ENCODE measurements at places on chromosomes 11 and 22. TPM values are rescaled to one million over a fixed set of nuclear protein-coding genes. Genes with fewer than 3 reads are reported as not detected.

GRCh38 chr11:78450866-78451265 is 33.2 kb upstream of the GAB2 start:
- DNase-seq = no peak
- no peaks in the 10 kb centered on the region for H3K36me3 ChIP-seq
- no peaks in the 10 kb centered on the region for H3K27me3 ChIP-seq
- H3K4me3 ChIP-seq = no peak overlapping the region
- no peak overlapping the region for H3K27ac ChIP-seq

- H3K27ac ChIP-seq = no peak overlapping the region
- no peaks in the 10 kb centered on the region for H3K36me3 ChIP-seq
- H3K4me3 ChIP-seq = no peak overlapping the region
- H3K27me3 ChIP-seq = no peaks in the 10 kb centered on the region
- DNase-seq = no peak
- H3K4me1 ChIP-seq = no peaks in the 10 kb centered on the region
Observed at GRCh38 chr22:37263966-37264887, 18.1 kb upstream of the CYTH4 start.

SMIM35 gene
- total RNA-seq = 0.19 TPM

- no peak overlapping the region for H3K27ac ChIP-seq
- no peak for DNase-seq
- no peaks in the 10 kb centered on the region for H3K4me1 ChIP-seq
- H3K4me3 ChIP-seq = no peak overlapping the region
Observed at GRCh38 chr22:28581016-28581415, 98.6 kb downstream of the TTC28 start.

DNA sequence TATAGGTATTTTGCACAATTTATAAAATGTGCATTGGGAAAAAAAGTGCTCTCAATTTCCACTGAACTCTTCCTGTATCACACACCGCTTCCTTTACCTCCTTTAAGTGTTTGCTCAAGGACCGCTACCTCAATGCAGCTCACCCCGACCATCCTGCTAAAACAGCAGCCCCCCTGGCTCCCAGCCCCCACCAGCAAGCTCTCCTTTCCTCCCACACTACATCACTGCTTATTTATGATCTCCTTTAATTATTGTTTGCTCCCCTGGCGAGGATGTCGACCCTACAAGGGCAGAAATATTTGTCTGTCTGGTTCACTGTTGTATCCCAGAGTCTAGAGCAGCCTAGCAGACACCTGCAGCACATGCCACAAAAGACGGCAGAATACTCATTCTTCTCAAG is 10.0 kb downstream of the SHANK2 start:
- H3K27me3 ChIP-seq = no peaks in the 10 kb centered on the region
- H3K4me1 ChIP-seq = peaks cover 4% of the 10 kb centered on the region
- no peak overlapping the region for H3K4me3 ChIP-seq

- H3K36me3 ChIP-seq = no peaks in the 10 kb centered on the region
- H3K27me3 ChIP-seq = no peaks in the 10 kb centered on the region
- no peak for DNase-seq
- peaks cover 29% of the 10 kb centered on the region for H3K4me1 ChIP-seq
- no peak overlapping the region for H3K27ac ChIP-seq
Observed at GRCh38 chr22:29886596-29886995, 3.6 kb downstream of the MTMR3 start.

PDGFD gene
- total RNA-seq = 8.1 TPM

OR51B5 gene
- total RNA-seq = 1.3 TPM

DNA sequence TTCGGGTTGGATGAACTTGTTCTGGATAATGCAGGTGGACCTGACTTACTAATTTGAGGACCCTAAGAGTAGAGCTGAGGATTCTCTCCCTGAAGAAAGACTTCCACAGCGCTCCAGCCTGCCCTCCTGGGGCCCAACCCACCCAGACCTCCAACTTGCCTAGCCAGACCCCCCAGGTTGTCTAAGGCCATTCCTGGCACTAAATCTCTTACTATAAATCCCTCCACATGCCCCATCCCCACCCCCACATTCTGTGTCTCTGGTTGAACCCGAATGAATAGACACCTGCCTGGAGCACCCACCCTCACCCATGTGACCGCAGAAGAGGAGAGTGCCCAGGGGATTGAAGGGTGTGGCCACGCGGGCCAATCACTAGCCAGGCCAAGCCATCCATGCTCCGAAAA is 1480.0 kb downstream of the TBC1D22A start:
- no peaks in the 10 kb centered on the region for H3K27me3 ChIP-seq
- no peaks in the 10 kb centered on the region for H3K4me1 ChIP-seq
- H3K36me3 ChIP-seq = no peaks in the 10 kb centered on the region
- H3K4me3 ChIP-seq = no peak overlapping the region
- peak; percentile 3 for DNase-seq

PPARA gene
- total RNA-seq = 19.9 TPM

GRCh38 chr11:35579557-35580396 is 38.5 kb upstream of the FJX1 start:
- no peak overlapping the region for H3K4me3 ChIP-seq
- no peak overlapping the region for H3K27ac ChIP-seq
- no peak for DNase-seq
- H3K27me3 ChIP-seq = no peaks in the 10 kb centered on the region
- no peaks in the 10 kb centered on the region for H3K36me3 ChIP-seq

DMC1 gene
- total RNA-seq = 8.9 TPM

- H3K4me1 ChIP-seq = peaks cover 33% of the 10 kb centered on the region
- H3K36me3 ChIP-seq = no peaks in the 10 kb centered on the region
- H3K27me3 ChIP-seq = no peaks in the 10 kb centered on the region
- H3K27ac ChIP-seq = peak overlapping the region; percentile 75
- peak; percentile 48 for DNase-seq
Observed at GRCh38 chr22:24146194-24146616, 35.1 kb upstream of the SUSD2 start.

DNA sequence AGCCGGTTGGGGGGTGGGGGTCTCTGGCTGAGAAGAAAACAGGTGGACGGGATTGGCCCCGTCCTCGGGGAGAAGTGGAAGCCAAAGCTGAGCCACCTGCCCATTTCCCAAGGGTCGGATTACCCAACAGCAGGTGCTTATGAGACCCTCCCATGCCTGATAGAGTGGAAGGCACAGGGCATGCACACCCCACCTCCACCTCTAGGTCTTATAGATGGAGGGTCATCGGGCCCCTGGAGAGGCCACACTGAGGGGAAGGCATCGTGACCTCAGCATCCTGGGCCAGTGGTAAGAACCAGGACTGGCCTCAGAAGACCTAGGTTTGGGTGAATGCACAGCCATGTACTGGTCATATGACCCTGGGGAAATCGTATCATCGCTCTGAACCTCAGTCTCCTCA is 85.9 kb downstream of the BUD13 start:
- no peaks in the 10 kb centered on the region for H3K27me3 ChIP-seq
- H3K4me1 ChIP-seq = no peaks in the 10 kb centered on the region
- DNase-seq = no peak

DNA sequence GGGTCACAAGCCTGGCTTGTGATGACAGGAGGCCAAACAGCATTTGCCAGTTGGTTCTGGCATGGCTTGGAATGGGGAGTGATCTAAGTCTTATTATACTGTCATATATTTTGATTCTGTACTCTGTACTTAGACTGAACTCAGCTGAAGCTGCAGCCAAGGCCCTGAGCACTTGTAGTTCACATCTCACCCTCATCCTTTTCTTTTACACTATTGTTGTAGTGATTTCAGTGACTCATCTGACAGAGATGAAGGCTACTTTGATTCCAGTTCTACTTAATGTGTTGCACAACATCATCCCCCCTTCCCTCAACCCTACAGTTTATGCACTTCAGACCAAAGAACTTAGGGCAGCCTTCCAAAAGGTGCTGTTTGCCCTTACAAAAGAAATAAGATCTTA is 843 bp downstream of the OR56B1 start:
- no peaks in the 10 kb centered on the region for H3K4me1 ChIP-seq
- H3K4me3 ChIP-seq = no peak overlapping the region
- H3K27ac ChIP-seq = no peak overlapping the region
- no peaks in the 10 kb centered on the region for H3K27me3 ChIP-seq
- no peaks in the 10 kb centered on the region for H3K36me3 ChIP-seq
- DNase-seq = no peak

DNA sequence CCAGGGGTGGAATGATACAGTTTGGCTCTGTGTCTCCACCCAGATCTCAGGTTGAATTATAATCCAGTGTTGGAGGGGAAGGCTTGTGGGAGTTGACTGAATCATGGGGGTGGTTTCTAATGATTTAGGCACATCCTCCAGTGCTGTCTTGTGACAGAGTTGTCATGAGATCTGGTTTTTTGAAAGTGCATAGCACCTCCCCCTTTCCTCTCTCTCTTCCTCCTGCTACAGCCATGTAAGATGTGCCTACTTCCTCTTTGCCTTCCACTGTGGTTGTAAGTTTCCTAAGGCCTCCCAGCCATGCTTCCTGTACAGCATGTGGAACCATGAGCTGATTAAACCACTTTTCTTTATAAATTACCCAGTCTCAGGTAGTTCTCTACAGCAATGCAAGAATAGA is 45.1 kb downstream of the THAP12 start:
- H3K27me3 ChIP-seq = no peaks in the 10 kb centered on the region
- no peaks in the 10 kb centered on the region for H3K4me1 ChIP-seq

GRCh38 chr11:59773083-59773440 is 17.9 kb downstream of the STX3 start:
- no peak overlapping the region for H3K27ac ChIP-seq
- H3K27me3 ChIP-seq = no peaks in the 10 kb centered on the region
- DNase-seq = no peak
- H3K4me1 ChIP-seq = no peaks in the 10 kb centered on the region
- H3K4me3 ChIP-seq = no peak overlapping the region

PGA3 gene
- total RNA-seq = 0.31 TPM

DNA sequence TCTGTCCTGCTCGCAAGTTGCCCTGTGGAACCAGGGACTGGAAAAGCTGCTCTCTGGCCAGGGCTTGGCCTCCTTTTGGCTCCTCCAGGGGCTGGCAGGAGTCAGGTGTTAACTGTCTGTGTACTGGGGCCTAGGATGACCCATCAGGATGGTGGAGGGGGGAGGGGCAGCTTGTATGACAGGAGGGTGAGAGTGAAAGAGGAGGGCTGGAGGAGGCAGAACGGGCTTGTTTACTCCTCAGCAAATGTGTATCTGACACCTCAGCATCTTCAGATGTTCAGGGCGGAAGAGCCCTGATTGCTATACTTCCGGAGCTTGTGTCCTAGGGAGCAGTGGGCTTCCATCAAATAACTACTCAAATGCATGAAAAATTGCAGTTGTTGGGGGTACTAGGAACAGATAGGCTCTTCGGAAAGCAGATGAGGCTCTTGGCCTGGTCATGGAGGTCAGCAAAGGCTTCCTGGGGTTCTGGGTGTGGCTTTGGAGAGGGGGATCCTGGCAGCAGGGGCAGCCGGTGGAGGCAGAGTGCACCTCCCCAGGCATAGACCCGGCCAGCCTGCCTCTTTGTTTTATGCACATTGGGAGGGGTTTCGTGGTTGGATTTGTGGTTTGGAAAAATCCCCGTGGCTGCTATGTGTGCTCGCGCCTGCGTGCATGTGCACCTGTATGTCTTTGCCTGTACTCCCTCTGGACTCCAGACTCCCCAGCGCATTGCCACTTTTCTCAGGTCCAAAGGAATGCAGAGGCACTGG is 31.2 kb downstream of the CD82 start:
- H3K27me3 ChIP-seq = no peaks in the 10 kb centered on the region
- H3K36me3 ChIP-seq = no peaks in the 10 kb centered on the region
- no peak overlapping the region for H3K4me3 ChIP-seq
- DNase-seq = no peak

DNA sequence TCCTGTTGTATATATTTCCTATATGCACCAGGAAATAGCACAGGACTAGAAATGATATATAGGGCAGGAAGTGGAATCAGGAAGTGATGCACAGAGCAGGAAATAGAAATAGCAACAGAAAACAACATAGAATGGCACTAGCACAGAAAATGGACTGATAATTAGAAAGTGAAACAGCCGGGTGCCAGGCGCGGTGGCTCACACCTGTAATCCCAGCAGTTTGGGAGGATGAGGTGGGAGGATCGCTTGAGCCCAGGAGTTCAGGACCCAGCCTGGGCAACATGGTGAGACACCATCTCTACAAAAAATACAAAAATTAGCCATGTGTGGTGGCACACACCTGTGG is 10.0 kb upstream of the RELT start:
- no peak for DNase-seq
- H3K4me1 ChIP-seq = no peaks in the 10 kb centered on the region
- no peaks in the 10 kb centered on the region for H3K27me3 ChIP-seq
- no peaks in the 10 kb centered on the region for H3K36me3 ChIP-seq

TP53I11 gene
- total RNA-seq = 28.7 TPM

ABCG4 gene
- total RNA-seq = 3.9 TPM

SIAE gene
- 14.5 TPM for total RNA-seq

- H3K4me1 ChIP-seq = no peaks in the 10 kb centered on the region
- H3K27me3 ChIP-seq = no peaks in the 10 kb centered on the region
- H3K36me3 ChIP-seq = no peaks in the 10 kb centered on the region
- no peak overlapping the region for H3K27ac ChIP-seq
Observed at GRCh38 chr22:42892156-42892555, 35.1 kb upstream of the ARFGAP3 start.

- no peaks in the 10 kb centered on the region for H3K36me3 ChIP-seq
- no peak overlapping the region for H3K27ac ChIP-seq
- H3K4me3 ChIP-seq = no peak overlapping the region
- H3K4me1 ChIP-seq = no peaks in the 10 kb centered on the region
- DNase-seq = no peak
Observed at GRCh38 chr11:12518606-12519385, 141.4 kb downstream of the PARVA start.

- no peaks in the 10 kb centered on the region for H3K4me1 ChIP-seq
- DNase-seq = no peak
- H3K27ac ChIP-seq = no peak overlapping the region
- H3K27me3 ChIP-seq = no peaks in the 10 kb centered on the region
Observed at GRCh38 chr11:23124249-23124648, 264.0 kb upstream of the CCDC179 start.

- no peaks in the 10 kb centered on the region for H3K27me3 ChIP-seq
- no peak for DNase-seq
- H3K4me3 ChIP-seq = no peak overlapping the region
- H3K36me3 ChIP-seq = no peaks in the 10 kb centered on the region
- no peak overlapping the region for H3K27ac ChIP-seq
- H3K4me1 ChIP-seq = no peaks in the 10 kb centered on the region
Observed at GRCh38 chr11:129721685-129722084, 94.0 kb upstream of the TMEM45B start.

MMP1 gene
- 0.31 TPM for total RNA-seq

OR52E8 gene
- 4.6 TPM for total RNA-seq

DNA sequence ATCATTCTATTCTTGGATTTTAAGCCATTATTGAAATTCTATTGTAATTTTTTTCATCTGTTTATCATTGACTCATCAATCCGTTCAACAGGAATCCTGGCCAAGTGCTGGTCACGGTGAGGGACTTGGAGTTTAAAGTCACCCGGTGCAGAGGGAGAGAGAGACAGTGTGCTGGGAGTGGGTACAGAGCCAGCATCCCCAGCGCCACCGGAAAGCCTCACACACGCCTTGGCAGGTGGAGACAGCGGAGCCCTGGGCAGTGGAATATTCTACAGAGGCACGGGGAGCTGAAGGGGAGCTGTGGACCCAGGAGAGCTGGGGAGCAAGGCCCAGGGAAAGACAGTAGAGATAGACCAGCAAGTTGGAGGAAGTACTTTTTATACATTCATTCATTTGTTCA is 787.6 kb downstream of the BRD1 start:
- H3K27ac ChIP-seq = no peak overlapping the region
- H3K4me3 ChIP-seq = no peak overlapping the region
- H3K27me3 ChIP-seq = no peaks in the 10 kb centered on the region
